Stimulated activated CD8-positive, alpha-beta memory T cell treated with anti-CD3 and anti-CD28 coated beads, Interleukin-15, amount 100 ng/mL, for 1 hour (primary cell): ENCODE measurements at places on chromosomes 1 and 21.

DNA sequence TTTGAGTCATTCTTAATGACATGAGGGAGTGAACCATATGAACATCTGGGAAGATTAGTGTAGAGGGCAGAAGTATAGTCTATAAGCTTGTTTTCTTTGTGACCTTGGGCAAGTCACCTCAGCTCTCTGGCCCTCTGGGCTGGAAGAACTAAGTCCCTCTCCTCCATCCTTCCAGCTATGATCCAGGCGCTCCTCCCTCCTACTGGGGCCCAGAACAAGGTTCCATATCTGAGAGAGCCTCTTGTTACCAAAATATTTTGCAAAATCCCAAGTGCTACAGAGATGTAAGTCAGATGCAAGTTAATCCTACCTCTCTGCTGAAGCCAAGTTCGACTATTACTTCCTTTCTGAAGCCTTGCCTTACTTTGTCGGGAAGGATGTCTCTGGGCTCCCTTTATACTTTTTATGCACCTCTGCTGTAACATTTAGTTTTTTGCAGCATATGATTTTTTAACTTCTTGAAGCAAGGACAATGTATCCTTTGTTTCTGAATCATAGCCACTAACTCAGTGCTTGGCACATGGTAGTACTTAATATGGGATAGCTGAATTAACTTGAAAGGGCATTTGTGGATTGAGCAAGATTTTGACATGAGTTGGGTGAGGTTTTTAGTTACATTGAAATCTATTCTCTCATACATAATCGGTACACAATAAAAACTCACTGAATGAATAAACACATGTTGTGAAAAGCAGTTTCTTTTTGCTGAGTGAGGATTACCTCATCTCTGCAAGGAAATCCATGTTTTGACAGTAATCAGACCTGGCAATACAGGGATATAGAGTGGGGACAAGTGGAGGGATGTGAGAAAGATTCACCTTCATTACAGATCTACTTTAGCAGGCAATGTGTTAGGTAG, 54.7 kb upstream of the BEND5 start:
- DNase-seq: no peak

- no peak for DNase-seq
These were observed 191.2 kb upstream of the GREM2 start for GRCh38 chr1:240803151-240803550.

- DNase-seq: no peak
These were observed 2.2 kb downstream of the STMN1 start for GRCh38 chr1:25903986-25904385.

DNA sequence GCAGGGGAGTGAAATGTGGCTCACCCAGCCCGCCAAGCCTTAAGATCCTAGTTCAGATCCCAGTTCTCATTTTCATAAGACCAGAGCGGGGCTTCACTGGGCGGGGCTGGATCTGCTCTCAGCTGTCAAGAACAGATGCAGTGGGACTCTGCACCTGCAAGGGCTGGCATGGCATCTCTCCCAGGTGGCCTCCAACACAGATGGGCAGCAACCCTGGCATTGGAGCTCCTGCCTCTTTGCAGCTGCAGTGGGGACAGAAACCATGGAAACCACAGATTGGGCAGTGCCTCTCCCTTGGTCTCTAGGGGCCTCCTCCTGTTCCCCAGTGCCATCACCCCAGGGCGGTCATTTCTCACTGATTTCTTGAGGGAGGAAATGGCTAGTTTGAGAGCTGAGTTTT, 267.7 kb downstream of the PRDM2 start:
- no peak for DNase-seq

GRCh38 chr1:208231881-208232661, 12.1 kb downstream of the PLXNA2 start:
- no peak for DNase-seq

- no peak for DNase-seq
These were observed 35.4 kb downstream of the VANGL1 start for GRCh38 chr1:115677182-115677555.

DNA sequence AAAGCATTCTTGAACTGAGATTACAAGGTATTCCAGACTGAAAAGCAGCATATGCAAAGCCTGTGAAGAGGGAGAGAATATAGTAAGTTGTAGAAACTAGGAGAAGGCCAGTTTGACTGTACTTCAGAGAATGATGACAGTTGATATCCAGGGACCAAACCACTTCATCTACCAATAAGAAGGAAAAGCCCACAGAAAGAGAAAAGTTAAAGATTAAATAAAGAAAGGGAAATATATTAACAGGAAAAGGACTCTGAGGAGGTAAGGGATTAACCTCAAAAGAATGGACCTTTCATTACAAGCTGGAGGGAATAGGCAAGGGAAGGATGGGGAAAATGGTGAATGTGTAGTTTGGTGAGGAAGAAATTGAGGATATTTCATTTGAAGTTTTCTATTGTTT, 180.2 kb upstream of the CACYBP start:
- DNase-seq: no peak

GRCh38 chr21:30211071-30211470, 4.8 kb downstream of the CLDN8 start:
- DNase-seq: no peak

DNA sequence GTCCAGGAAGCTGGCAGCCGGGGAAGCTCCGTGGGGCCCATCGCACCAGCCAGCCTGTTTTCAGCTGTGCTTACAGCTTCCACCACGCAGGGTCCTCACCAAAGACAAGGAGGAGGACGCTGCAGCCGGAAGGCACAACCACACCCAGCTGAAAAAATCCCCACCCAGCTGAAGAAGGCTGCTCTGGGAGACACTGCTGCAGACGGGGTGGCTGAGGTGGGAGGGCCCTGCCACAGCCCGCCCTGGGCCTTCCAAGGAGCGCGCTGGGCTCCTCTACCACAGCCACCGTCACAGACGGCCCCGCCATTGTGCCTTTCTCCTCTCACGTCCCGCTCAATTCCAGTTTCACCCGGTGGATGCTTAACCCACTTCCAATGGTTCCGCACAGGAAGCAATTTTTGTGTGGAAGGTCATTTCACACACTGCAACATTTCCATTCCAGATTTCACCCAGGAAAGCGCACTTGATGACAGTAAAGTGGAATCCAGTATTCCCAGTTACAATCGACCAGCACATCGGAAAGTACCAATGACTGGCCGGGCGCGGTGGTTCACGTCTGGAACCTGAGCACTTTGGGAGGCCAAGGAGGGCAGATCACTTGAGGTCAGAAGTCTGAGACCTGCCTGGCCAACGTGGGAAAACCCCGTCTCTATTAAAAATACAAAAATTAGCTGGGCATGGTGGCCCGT, 47.9 kb downstream of the NPHP4 start:
- DNase-seq: no peak
